ENCODE measurements at places on chromosomes 2 and 18.

DNA sequence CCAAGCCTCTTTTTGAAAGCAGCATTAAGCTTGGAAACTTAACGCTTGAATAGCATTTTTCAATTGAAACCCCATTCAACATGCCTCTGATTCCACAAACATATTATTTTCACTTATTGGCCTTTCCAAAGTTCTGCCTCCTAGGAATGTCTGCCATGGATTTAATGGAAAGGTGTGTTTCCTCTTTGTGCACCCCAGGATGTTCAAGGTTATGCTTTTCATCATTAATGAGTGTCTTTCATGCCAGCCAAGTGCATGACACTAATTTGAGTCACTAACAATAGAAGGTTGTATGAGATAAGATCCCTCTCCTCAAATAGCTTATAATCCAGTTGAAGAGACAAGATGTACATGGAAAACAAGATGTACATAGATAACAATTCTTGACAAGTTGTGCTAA lies 84.7 kb downstream of the ALPK2 start:
- no peak for DNase-seq

GRCh38 chr2:68237404-68237803 lies 14.9 kb downstream of the PPP3R1 start:
- no peak for DNase-seq

DNA sequence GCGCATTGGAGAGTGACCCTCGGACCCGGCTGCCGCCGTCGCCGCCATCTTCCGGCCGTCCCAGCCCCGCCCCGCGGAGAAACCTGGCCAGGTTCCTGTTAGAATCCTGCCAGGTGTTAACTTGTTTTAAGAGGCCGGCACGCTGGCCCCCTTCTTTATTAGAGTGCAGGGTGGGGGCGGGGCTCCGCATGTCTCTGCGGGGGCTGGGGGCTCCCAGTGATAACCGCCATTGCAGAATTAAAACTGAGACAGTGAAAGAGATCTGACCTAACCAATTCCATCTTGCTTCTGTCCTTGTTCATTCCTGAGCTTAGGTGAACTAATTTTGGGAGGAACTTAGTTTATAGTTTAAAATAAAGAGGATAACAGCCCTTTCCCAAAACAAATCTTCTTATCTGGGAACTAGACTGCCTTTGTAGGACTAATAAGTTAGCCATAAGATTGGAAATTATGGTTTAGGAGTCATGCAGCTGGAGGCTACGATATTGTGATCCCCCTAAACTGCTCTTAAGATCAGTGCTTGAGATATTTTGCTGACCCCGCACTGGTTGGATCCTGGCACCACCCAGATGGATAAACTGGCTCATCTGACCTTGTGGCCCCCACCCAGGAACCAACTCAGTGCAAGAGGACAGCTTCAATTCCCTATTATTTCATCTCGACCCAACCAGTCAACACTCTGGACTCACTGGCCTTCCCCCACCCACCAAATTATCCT lies 543 bp upstream of the STARD7 start:
- no peak for DNase-seq

DNA sequence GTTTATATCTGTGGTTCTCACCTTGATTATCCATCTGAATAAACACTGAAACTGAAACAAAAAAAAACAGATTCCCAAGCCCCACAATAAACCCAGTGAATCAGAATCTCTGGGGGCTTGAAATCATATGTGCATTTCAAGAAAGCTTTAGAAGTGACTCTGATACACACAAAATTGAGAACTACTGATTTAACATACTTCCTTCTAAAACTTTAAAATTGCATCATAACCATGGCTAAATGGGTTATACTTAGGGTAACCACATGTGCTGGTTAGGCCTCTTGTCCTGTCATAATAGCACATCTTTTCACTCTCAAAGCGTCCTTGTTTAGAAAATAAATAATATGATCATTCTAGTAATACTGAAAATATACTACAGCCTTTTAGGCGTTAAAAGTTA lies 100.9 kb downstream of the ATAD2B start:
- no peak for DNase-seq

- no peak for DNase-seq
These were observed 211.6 kb downstream of the TRIB2 start for GRCh38 chr2:12928197-12928774.

DNA sequence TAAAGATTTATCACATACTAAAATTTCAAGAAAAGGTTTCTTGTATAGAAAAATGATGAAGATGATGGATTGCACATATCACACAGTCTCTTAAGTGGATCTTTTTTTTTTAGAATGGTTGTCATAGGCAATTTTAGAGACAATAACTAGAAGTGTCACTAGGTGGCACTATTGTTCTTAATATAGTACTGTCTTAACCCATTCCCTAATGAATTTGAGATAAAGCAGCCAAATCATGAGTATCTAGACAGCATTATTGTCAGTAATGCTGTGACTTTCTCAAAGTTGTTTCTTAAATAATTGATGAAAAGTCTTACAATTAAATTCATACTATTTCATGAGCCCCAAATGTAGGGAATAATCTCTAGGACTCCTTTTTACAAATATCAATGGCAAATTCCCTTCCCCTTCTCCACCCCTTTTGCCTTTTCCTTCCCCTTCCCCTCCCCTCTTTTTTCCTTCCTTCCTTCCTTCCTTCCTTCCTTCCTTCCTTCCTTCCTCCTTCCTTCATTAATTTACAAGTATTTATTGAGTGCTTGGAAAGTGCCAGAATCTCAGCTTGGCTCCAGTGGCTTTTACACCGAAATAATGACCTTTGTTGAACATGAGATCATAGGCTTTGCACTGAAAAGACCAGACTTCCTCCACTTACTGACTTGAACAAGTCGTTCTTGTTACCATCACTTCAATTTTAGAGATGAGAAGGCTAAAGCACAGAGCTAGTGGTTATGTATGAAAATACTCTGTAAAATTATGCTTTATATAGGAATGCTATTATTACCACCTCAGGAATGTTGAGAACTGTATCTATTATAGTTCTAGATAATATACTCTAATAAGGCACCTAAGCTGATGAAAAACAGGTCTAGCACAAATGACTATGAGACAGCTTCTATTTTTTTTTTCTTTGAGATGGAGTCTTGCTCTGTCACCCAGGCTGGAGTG lies 19.8 kb downstream of the MYL12B start:
- DNase-seq = peak; percentile 70

DNA sequence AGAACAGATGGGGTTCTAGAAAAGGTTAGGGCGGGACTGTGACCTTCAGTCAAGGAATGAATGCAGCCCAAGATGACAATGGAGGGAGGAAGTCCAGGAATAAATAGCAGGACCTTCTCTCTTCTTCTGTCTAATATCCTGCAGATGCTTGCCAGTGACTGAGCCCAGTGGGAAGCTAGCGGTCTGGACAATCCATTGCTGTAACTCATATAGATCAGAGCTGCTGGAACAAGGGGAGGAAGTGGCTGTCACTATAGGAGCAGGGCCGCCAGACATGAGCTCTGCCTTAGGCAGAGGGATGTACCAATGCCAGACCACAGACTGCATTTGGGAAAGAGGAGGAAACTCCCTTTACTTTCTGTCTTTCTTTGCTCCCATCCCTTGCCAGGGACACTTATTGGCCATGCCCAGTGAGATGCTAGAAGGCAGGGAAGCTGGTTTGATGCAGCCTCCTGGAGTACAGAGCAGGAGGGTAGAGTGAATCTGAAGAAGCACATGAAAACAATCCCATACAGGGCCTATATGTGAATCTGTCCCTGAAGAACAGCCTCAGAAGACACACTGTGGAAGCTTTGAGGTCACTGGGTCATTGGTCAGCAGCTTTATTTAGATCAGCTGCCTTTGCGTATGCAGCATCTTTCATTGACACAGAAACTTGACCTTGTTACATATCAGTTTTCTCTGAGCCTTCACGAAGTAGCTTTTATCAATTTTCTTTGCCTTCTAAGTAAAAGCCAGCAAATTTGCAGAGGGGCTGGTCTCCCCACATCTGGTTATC lies 65.4 kb downstream of the CCDC85A start:
- no peak for DNase-seq

GRCh38 chr2:25091265-25091664 lies 49.4 kb downstream of the EFR3B start:
- DNase-seq = no peak

- DNase-seq = no peak
These were observed 495.2 kb upstream of the MEIS1 start for GRCh38 chr2:65939687-65940086.

DNA sequence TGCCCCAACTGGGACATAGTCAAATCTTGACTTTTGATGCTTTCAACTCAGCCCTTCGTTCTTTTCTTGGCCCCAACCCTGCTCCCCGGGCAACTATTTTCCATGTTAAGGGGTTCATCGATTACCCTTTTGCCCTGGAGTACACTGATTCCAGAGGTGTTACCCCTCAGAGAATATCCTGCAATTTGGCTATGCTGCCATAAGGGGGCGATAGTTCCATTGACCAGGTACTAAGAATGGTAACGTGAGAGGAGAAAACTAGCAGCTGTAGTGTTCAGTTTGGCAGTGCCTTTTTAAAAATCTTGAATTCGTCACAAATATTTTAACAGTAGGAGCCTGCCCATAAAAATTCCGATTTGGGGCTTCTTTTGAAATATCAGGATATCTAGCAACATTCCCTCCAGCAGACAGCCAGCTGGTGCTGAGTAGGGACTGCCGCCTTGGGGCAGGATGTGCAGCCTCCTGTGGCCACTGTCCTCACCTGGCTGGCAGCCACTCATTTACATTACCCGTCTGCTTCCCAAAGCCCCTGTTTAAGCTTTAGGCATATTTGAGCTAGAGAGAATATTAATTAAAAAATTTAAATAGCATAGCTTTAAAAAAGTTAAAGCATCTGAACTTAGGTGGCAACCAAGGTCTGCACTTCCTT lies 146.3 kb upstream of the SKOR2 start:
- DNase-seq = no peak

DNA sequence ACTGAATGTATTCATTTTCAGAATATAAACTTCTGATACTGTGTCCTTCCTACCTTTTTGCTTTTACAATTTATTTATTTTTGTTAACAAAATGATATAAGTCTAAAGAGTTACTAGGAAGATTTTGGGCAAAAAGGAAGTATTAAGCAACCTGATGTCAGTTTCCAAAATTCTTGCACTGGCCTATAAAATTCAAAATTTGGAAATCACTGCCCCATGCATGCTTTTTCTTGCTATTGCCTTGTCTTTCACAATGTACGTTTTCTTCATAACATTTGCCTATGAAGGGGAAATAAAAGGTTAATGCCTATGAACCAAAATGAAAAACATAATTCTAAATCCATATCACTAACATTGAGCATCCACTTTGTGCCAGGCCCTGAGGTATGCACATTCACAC lies 40.1 kb upstream of the EHBP1 start:
- DNase-seq = no peak

DNA sequence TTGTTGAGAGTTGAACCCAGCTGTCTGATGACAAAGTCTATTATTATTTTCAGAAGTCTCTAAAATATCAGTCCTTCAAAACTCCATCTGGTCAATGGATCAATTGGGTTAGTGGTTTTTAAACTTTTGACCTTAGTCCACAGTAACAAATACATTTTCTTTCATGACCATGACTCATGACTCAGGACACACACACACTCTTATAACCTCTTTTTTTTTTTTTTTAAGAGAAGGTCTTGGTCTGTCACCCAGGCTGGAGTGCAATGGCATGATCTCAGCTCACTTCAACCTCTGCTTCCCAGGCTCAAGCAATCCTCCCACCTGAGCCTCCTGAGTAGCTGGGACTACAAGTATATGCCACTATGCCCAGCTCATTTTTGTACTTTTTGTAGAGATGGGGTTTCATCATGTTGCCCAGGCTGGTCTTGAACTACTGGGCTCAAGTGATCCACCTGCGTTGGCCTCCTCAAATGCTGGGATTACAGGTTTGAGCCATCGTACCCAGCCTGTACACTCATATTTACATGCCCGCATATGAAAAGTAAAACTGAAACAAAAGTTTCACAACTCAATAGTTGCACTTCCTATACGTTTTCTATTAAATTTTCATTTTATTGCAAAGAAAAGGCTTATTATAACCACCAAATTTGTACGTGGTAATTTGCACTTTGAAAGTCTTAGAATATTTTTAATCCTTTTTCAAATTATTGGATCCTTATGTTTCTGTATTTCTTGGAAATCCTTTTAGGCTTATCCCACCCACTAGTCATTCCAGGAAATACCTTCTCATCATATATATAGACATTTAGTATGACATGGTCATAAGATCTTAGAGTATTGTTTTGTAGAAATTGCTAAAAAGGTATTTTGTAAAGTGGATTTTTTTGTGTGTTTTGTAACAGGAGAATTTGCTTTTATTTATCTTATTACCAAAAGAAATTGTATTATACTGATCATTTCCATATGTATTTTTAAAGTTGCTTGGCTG lies 199.0 kb downstream of the LPIN1 start:
- DNase-seq = no peak

- no peak for DNase-seq
These were observed 50.5 kb downstream of the MRPL33 start for GRCh38 chr2:27822049-27822448.

DNA sequence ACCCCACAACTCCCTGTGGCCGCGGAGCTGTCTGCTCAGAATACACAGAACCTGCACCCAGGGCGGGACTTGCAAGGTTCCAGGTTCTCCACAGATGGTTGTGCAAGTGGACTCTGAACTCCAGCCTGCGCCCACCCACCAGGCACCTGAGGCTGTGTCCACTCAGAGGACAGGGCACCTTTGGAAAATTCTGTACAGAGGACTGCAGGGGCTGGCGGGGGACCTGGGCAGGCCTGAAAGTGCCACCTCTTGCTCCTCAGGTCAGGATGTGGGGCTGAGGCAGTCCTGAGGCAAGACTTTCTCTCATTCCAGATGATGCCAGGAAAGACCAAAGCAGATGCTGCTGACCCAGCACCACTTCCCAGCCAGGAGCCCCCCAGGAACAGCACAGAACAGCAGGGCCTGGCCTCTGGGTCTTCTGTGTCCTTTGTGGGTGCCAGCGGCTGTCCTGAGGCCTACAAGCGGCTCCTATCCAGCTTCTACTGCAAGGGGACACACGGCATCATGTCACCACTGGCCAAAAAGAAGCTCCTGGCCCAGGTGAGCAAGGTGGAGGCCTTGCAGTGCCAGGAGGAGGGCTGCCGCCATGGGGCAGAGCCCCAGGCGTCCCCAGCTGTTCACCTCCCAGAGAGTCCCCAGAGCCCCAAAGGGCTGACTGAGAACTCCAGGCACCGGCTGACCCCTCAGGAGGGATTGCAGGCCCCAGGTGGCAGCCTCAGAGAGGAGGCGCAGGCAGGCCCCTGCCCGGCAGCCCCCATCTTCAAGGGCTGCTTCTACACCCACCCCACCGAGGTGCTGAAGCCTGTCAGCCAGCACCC lies 14.4 kb downstream of the ARID5A start:
- no peak for DNase-seq

- no peak for DNase-seq
These were observed 15.5 kb downstream of the SALL3 start for GRCh38 chr18:78994977-78995582.

DNA sequence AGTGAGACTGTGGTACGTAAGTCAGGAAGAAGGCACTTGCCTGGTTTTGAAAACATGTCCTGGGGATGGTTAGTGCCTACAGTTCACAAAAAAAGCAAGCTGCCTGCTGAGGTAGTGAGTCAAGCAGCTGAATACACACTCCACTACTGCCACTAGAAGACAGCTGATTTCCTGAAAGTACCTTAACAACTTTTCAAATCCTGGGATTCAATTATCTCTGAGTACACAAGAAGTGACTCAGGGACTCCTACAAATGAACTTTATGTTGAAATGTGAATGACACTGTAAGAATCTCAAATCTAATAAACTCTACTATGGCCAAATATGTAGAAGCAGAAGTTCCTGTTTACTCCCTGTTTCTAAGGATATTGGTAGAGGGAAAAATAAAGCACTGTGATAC lies 58.0 kb upstream of the ARL5A start:
- DNase-seq = no peak
